T follicular helper cell (primary cell): ENCODE measurements at places on chromosomes 7 and 10.

GRCh38 chr7:44735403-44736165 is 13.1 kb upstream of the ZMIZ2 start:
- no peak for DNase-seq

DNA sequence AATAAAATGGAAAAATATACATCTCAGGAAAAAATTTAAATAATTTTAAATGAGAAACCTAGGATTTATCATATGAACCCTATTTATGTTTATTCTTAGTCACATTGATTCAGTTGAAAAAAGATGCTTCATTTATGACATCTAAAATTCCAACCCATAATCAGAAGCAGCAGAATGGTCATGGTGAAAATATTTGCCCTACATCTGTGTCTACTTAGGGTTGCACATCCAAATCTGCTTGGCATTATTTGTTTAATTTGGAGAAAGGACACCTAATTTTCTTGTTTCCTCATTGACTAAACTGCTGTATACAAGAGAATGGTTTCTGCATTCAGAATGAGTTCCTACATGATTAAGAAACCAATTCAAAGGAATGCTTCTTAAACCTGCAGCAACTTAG is 72.9 kb upstream of the SKAP2 start:
- no peak for DNase-seq

GRCh38 chr7:11776039-11776438 is 56.0 kb downstream of the THSD7A start:
- DNase-seq = no peak

DNA sequence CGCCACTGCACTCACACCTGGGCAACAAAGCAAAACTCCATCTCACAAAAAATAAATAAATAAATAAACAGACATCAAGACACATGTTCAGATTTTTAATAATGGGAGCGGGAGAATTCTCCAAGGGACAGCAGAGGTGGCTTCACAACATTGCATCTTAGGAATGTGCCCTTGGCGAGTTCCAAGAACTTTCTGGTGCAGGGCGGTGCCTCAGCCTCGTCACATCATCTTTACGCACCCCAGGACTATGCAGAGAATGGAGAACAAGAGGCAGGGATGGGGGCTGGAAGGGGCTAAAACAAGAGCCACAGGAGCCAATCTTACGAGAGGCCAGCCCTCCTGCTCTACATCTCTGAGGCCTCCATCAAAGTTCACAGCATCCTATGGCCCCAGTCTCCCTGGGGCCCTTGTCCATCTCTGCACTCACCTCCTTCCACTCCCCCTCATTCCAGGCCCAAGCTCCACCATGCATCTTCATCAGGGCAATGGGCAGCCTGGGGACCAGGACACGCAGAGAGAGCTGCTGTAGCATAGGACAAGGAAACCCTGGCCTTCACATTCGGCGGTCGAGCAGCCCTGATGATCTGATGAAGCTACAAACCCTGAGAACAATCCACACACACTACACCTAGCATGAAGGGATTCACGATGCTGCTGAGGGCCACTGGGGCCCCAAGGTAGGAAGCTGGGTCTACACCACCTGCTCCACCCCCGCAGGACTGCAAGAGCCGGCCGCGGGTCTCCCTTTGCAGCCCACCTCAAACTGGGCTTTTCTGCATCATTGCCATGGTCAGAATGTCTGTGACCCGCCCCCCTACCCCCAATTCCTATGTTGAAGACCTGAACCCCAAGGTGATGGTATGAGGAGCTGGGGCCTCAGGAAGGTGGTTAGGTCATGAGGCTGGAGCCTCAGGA is 22.3 kb downstream of the TNS3 start:
- DNase-seq = no peak

GRCh38 chr10:124039483-124040013 is 53.9 kb downstream of the CHST15 start:
- DNase-seq = no peak

DNA sequence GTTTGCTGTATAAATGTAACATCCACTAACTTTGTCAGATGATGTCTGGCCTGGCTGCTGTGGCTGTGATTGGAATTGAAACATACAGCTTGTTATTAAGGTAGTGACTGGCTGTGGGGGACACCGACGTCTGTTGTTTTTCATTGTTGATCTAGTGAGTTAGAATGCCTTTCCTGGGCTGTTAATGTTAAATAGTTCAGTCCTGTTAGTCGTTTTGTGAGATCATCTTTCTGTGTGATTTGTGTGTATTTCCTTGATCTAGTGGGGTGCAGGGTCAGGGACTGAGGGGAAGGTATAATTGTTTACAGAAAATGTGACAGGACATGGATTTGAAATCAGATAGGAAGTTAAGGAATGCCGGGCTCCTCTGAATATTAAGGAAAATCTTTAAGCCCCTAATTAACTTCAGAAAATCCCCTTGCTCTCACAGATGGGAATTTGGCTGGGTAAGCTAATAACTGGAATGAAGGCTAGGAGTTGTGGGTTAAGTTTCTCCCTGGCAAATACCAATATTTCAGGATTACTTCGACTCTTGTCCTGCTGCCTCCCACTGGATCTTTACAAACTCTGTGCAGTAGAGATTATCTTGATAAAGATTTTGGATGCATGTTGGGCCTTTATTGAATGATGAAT is 163.1 kb downstream of the AUTS2 start:
- no peak for DNase-seq

DNA sequence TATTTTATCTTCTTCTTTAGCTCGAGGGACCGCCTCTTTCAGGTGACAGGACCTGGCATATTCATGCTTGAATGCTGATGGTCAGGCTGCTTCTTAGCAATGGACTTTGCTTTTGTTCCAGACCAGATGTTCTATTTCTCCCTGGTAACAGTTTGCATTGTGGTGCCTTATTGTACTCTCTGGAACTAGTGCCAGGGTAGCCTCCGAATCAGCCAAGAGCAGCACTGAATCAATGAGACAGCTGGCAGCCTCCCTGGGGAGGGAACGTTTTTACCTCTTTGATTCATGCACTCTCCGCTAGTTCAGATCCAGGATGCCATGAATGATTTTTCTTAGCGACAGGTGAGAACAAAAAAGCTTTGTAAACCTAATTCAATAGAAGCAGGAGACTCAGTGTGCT is 54.1 kb upstream of the NXPH1 start:
- no peak for DNase-seq

DNA sequence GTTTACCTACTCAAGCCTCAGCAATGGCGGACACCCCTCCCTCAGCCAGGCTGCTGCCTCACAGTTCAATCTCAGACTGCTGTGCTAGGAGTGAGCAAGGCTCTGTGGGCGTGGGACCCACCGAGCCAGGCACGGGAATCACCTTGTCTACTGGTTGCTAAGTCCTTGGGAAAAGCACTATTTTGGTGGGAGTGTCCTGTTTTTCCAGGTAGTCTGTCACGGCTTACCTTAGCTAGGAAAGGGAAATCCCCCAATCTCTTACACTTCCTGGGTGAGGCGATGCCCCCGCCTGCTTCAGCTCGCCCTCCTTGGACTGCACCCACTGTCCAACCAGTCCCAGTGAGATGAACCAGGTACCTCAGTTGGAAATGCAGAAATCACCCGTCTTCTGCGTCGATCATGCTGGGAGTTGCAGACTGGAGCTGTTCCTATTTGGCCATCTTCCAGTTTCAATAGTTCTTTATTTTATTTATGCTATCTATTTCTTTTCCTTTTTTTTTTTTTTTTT is at the start of gene HYAL4:
Gene HYAL4, plus strand, starts transcription at position 458 of the 508 bp plus-strand sequence. CDS start 23,105 bp downstream, outside the sequence.
- no peak for DNase-seq

DNA sequence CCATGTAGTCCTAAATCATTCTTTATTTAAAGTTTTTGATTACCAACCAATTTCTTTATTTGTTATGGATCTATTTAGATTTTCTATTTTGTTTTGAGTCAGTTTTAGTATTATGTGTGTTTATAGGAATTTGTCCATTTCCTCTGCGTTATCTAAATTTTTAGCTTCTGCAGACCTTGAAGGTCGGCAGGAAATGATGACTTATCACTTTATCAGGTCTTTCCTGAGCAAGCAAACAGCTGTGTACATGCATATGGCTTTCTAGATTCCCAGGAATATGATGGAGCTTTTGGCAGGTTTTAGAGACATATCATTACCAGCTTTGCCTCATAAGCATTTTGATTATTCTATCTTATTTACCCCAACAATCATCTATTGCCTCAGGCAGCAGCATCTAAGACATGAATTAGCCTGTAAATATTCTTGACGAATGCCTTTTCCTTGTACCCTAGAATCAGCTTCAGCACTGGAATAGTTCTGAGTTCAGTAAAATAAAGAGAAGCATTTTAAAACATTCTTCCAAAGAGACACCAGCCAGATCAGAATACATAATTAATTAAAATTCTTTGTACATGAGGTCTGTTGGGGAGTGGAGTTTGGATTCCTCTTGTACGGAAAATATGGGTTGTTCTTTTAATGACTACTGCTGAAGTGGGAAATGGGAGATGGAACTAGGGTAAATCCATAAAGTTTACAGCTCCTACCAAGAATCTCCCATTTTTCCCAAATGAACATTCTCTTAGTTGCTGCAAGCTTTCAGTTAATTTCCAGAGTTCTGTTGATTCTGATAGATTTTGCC is 408.8 kb upstream of the SEMA3C start:
- no peak for DNase-seq

- DNase-seq = no peak
Measured at GRCh38 chr10:8531116-8531515, 476.6 kb downstream of the GATA3 start.
